Urothelium cell line (cell line): ENCODE measurements at places on chromosomes 12 and 14.
A peak's percentile ranks its signal among the peaks of the same experiment; 100 is the strongest.

- DNase-seq = no peak
These were observed 887.2 kb downstream of the NRXN3 start for GRCh38 chr14:79057333-79057732.

DNA sequence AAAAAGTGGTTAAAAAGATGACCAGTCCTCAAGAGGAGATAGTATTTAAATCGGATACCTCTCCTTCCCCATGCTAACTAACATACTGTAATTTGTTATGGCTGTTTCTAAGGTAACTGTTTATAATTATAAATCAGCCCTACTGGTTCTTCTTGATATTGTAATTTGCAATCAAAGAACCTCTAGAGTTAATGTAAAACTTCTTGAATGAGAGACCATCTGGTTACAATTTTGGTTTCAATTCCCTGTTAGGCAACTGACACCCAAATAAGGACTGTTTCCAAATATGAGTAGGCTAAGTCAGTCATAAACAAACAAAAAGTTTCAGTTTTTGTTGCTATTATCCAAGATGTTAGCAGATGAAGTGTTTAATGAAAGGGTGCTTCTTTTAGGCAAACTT, 120.2 kb upstream of the DNM1L start:
- no peak for DNase-seq

DNA sequence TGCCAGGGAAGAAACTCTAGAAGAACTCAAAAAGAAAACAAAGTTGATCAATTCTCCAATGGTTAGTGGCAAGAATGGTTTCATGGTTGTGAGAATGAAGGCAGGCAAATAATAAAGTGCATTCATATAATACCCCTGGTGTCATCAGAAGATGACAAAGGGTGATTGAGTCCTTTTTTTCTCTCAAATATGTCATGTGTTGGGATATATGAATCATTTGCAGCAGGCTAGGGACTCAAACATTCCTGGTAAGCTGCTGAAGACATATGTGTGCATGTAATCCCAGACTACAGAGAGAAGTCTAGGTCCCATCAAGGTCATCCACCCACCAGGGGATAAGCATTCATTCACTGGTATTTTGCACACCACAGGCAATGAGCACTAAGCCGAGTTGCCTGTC, 82.4 kb upstream of the MYF6 start:
- DNase-seq = no peak

DNA sequence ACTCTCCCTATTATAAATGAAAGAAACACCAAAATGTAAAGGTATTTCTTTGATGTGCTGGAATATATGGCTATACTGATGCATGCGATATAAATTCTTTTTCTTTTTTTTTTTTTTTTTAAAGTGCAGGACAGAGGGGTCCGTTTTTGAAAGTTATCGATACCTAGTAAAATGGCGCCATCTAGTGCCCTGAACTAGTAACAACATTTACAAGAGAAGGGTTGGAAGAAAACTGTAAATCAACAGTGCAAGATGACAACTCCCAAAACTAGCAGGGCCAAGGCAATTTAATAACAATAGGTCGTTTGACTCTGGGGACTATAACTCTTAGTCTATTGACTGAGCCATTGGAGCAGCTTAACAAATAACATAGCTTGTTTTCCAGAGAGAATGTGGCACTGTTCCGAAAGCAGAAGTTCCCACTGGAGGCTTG, 137.7 kb downstream of the SPTSSA start:
- peak; percentile 48 for DNase-seq

- DNase-seq = no peak
These were observed 158.8 kb downstream of the TMTC3 start for GRCh38 chr12:88300931-88301330.
